ENCODE measurements at places on chromosomes 5 and 9.

DNA sequence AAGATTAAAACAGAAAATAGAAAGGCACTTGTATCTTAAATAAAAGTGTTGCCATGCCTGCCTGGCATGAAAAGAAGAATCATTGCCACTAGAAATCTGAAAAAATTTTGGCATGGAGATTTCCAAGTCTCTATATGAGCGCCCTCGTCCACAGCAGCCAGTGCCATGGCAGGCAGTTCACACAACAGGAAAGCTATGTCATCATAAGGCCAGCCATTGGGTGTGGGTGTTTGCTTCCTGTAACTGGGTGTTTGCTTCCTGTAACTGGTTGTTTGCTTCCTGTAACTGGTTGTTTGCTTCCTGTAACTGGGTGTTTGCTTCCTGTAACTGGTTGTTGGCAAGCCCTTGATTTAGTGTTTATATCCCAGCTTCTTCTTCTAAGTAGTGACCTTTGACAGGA, 446.7 kb downstream of the IRX1 start:
- DNase-seq, result no peak

- DNase-seq, result no peak
These were observed 208.4 kb downstream of the CD180 start for GRCh38 chr5:66987949-66988838.

- no peak for DNase-seq
These were observed 18.4 kb downstream of the GLRA1 start for GRCh38 chr5:151906246-151906645.

GRCh38 chr9:97889941-97890887, 32.1 kb downstream of the TRMO start:
- no peak for DNase-seq

GRCh38 chr9:76378367-76379073, 15.7 kb downstream of the RFK start:
- DNase-seq, result no peak

GRCh38 chr9:38144421-38144820, 75.4 kb upstream of the SHB start:
- no peak for DNase-seq

DNA sequence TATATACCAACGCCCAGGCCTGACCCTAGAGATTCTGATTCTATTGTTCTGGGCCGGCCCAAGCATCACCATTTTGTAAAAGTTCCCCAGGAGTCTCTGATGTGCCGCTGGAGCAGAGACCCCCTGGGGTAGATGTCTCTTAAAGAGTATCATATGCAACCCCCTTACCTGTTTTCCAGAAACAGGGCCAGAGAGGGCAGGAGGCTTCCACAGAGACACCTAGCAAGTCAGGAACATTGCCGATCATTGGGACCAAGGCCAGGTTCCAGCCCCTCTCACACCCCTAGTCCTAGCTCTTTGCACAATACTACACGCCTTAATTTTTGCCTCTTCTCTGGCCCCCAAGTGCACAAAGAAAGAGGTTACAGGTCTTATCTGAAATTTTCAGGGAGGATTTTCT, 63.8 kb downstream of the TMOD1 start:
- DNase-seq, result no peak

DNA sequence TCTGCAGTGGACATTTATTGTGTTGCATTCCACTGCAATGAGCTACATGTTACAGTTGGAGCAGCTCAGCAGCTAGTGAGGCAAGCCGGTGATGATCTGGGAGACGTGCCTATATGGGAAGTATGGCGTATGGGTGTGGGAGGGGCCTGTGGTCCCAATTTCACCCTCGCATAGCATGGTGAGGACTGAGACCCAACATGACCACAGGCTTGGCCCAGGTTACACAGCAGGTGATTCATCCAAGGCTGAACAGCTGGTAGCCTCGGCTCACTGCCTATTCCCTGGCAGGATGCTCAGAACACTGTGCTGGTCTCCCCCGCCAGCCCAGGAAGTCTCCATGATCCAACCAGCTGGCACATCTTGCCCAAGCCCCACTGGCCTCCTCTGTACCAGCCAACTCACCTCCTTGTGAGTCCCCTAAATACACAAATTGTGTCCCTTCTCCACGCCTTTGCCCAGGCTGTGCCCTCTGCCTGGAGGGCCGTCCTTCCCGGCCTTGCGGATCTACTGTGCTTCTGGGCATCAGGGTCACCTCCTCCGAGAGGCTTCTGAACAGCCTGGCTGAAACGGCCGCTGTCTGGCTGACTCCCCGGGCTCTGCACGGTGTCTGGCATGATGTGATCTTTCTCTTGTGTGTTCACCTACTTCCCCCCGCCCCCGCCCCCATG, 81.4 kb downstream of the NSUN2 start:
- no peak for DNase-seq

DNA sequence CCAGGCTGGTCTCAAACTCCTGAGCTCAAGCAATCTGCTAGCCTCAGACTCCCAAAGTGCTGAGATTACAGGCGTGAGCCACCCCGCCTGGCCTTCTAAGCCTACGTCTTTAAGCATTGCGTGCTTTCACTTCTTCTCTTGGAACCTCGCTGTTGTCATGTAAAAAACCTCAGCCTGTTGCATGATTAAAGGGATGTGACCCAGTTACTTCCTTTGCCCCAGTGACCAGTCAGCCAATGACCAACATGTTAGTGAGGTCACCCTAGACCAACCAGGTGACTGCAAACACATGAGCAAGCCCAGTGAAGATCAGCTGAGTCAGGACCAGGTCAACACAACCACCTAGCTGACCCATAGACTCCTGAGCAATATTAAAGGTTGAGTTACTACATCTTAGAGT, 10.5 kb downstream of the KIF4B start:
- no peak for DNase-seq

DNA sequence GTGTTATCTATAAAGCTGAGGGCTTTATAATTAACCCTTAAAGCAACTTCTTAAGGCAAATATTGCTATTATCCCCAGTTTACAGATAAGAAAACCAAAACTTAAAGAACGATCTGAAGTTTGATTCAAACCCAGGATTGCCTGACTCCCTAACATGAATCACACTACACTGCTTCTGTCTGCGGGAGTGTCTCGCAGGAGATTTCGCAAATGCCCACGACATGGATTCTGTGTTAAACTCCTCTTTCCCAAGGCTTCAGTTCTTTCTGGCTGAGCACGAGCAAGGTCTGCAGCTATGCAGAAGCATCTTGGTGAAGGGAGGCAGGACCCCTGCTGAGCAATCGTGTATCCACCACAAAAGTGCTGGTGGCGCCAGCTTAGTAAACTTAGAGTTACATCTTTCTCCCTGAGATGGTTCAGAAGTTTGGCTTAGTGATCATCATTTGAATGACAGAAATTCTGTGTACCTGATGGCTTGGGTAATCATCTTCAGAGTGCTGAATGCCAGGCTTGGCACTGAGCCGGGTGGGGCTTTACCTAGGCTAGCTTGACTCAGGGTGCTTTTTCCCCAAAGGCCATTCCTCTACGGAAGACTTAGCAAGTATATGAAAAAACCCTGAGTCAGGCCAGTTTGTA, 81.4 kb upstream of the PIK3R1 start:
- DNase-seq, result no peak

- no peak for DNase-seq
These were observed 33.3 kb upstream of the RORB start for GRCh38 chr9:74463825-74464224.

- DNase-seq, result no peak
These were observed 64.3 kb downstream of the GOLM1 start for GRCh38 chr9:86034863-86035734.

DNA sequence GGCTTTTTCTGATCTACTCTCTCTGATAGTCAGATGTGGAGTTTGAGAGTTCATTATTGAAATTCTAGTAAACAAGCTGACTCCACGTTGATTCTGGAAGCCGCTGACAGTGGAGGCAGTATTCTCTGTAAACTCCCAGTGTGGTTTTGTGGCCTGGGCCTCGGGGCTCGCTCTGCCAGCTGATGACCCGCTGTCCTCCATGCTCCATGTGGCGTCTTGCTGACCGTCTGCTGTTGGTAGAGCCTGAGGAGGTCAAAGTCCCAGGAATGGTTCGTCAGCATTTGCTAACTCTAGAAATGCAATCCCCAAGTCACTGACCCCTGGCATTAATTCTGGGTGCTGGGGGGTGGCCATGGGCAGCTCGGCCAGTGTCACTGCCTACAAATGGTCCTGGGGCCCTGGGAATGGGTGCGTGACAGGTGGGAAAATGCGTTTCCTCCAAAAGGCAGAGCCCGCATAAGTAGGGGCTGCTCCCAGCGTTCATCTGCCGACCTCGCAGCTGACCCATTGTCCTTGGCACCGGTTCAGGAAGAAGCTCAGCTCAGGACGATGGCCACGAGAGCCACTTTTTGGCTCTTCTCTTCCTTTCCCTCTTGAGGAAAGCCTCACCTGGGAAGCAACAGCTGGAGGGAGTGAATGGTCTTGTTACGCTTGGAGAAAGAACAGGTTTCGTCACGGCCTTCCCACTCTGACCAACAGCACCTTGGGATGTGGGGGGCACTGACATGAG, 55.1 kb downstream of the MRPL36 start:
- no peak for DNase-seq

GRCh38 chr5:40390281-40391149, 289.2 kb upstream of the PTGER4 start:
- no peak for DNase-seq

DNA sequence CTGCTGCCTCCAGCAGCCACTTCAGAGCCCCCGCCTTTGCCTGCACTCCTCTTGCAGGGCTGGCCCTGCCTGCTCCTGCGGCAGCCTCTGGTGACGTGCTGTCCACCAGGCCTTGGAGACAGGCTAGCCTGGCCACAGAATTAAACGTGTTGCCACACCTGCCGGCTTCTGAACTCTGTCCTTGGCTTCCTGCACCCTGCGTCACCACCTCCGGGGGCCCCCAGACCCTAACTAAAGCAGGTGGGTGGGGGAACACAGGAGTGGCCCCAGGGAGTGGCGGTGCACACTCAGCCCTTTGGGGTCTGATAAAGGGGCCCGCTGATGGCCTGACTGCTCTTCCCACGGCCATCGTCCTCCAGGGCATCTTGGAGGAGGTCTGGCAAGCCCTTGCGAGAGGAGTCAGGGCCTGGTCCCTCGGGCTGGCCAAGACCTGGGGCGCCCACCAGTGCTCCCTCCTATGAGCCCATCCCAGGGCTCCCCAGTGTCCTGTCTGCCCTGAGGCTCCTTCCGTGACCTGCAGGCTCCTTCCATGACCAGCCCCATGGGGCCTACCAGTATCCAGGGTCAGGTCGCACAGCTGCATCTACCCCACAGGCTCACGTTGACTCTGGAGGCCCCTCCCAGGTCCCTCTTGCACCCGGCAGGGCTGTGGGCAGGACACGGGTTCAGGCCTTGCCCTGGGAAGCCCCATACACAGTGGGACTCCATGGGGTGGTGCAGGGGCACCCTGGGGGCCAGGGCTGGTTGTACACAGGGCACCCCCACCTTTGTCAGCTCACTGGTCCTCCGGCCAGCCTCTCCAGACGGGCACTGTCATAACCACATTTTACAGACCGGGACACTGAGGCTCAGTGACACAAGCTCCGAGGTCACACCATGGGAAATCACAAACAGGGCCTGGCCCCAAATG, 1.0 kb upstream of the MAMDC4 start:
- DNase-seq, result no peak
